ENCODE measurements at places on chromosomes 3 and 15.
A peak's percentile ranks its signal among the peaks of the same experiment; 100 is the strongest.

DNA sequence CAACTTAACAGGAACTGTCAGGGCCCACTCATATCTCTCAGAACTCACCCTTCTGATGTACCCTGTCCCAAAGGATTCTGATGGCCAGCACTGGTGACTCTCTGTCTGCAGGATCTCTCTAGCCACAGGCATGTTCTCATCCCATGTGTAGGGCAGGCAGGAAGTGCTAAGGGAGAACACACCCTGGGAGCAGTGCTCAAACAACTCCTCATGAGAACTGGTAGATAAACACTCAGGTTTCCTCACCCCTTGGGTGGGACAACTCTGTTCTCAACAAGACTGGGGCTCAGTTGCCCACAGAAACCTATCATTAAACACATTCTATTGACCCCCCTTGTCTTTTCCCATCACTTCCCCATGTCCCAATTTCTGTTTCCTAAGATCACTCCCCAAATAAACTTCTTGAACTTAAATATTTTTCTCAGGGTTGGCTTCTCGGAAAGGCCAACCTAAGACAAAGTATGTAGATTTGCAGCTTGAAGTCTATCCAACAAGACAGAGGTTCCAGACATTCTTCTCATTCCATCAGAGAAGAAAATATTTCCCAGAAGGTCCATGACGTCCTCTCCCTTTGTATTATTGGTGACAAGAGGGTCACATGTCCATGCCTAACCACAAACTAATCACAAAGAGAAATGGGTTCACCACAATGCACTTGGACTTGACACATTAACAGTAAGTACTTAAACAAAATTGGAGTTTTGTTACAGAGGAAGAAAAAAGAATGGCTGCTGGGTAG, 276.6 kb upstream of the GADL1 start:
- no peak for DNase-seq

DNA sequence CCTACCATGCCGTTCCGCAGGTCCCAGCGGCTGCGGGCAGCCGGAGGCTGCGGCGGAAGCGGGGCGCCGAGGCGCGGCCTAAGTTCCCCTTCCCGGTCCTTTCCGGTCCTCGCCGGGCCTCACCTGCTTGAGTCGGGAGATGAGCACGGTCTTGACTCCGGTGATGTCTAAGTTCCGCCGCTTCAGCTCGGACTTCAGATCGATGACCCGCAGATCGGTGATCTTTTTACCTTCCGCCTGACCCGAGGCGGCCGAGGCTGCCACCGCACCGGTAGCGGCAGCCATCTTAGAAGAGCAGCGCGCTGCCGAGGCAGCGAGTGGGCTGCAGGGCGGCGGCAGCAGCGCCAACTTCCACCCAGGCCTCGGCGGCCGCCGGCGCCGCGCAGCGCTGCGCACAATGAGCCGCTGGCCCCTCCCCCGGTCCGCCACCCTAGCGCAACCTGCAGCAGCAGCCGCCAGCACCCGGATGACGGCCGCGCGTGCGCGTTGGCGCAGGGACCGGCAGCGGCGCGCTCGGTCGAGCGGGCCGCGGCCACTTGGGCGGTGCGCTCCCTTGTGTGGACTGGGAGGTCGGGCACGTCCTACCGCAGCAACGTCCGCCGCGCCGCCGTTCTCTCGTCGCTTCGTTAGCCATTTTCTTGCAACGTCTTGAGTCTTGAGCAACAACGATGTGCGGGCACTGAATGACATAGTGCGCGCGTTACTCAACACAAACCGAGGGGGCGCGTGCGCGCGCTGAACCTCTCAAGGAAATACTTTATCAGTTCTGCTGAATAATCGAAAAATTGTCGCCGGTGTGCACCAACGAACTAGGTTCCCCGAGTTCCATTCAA, at the start of gene SLTM:
Gene SLTM, minus strand, starts transcription at position 399 of the 833 bp plus-strand sequence. Its CDS starts 114 bp downstream, at position 285.
- DNase-seq, result peak; percentile 90

DNA sequence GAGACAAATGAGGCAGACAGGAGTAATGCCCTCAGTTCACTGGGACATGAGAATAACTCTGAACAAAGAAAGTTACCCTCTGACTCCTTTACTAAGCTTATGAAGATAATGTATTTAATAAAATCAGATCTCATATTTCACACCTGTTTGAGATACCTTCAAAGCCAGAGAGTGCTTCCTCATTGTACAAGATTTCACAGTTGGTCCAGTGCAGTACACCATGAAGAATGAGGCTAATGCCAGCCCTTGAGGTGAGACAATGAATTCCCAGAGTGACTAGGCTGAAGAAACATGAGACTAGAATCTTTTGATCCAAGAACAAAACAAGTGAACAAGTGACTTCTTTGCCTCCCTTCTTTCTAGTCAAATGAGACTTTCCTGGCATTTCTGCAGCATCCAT, 1133.8 kb downstream of the TUSC7 start:
- DNase-seq, result no peak

- DNase-seq, result no peak
These were observed 310.4 kb downstream of the PLCL2 start for GRCh38 chr3:17195192-17195611.

- DNase-seq, result no peak
These were observed 62.2 kb upstream of the MCF2L2 start for GRCh38 chr3:183490653-183491052.

GRCh38 chr3:184846496-184846895, 34.5 kb downstream of the VPS8 start:
- no peak for DNase-seq

- DNase-seq, result no peak
These were observed 35.5 kb downstream of the EOMES start for GRCh38 chr3:27686642-27687041.

- no peak for DNase-seq
These were observed 55.0 kb downstream of the TMEM44 start for GRCh38 chr3:194577986-194578905.

- DNase-seq, result no peak
These were observed 877 bp upstream of the GP5 start for GRCh38 chr3:194399874-194400411.

DNA sequence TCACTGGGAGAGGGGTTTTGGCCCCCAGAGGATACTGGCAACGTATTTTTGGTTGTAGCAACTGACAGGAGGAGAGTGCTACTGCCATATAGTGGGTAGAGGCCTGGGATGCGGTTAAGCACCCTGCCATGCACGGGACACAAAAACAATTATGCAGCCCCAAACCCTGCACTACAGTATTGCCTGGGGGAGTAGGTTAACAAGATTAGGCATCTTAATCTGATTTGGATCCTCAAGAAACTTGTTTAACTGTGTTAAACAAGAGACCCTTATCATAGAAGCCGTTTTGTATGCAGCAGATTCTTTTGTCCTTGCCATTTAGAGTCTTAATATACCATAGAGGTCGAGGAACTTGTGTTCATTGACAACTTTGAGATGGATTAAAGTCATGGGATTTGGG, 3.4 kb downstream of the PHLDB2 start:
- DNase-seq, result no peak

All from stimulated activated naive CD8-positive, alpha-beta T cell treated with anti-CD3 and anti-CD28 coated beads, Interleukin-15, amount 100 ng/mL, for 72 hours (primary cell).